ENCODE measurements at places on chromosomes 7 and 10.
A peak's percentile ranks its signal among the peaks of the same experiment; 100 is the strongest.

- DNase-seq = no peak
Measured at GRCh38 chr7:128167042-128167701, 73.9 kb upstream of the LEP start.

GRCh38 chr10:27747096-27747451, 1.5 kb upstream of the MKX start:
- DNase-seq = no peak

DNA sequence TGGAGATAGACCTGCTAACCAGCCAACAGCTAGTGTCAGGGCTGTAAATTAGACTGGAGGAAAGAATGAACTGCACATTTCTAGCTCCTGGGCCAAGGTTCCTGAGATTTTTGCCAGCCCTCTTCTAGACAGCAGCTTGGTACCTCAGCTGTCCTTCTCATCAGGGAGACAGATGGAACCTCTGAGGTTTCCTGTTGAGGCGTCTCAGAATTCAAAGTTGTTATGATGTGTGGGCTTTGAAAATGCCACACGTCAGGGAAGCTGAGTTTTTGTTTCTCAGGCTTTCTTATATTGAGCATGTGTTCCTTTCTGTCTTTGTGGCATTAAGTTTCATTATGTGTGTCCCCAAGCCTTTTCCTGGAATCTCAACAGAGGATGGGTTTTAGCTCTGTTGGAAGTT, 736.6 kb downstream of the AUTS2 start:
- DNase-seq = no peak

- no peak for DNase-seq
Measured at GRCh38 chr7:131294553-131294952, 33.1 kb upstream of the MKLN1 start.

- DNase-seq = no peak
Measured at GRCh38 chr7:82317760-82318159, 125.8 kb downstream of the CACNA2D1 start.

GRCh38 chr7:129356176-129356575, 78.1 kb upstream of the STRIP2 start:
- DNase-seq = no peak

- DNase-seq = no peak
Measured at GRCh38 chr7:137546671-137547070, 203.1 kb upstream of the PTN start.

GRCh38 chr7:64753032-64753431, 41.2 kb upstream of the ZNF138 start:
- DNase-seq = no peak

GRCh38 chr10:78764436-78764835, 304.3 kb upstream of the ZMIZ1 start:
- DNase-seq = no peak

DNA sequence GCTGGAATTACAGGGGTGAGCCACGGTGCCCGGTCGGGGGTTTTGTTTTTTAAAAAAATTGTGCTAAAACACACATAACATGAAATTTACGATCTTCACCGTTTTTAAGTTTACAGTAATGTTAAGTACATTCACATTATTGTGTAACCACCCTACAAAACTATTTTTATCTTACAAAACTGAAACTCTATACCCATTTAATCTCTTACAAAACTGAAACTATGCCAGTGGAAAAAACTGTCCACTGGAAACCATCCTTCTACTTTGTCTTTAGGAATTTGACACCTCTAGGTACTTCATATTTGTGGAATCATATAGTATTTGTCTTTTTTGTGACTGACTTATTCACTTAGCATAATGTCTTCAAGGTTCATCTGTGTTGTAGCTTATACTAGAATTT, 1.0 kb upstream of the PSMC2 start:
- DNase-seq = no peak

DNA sequence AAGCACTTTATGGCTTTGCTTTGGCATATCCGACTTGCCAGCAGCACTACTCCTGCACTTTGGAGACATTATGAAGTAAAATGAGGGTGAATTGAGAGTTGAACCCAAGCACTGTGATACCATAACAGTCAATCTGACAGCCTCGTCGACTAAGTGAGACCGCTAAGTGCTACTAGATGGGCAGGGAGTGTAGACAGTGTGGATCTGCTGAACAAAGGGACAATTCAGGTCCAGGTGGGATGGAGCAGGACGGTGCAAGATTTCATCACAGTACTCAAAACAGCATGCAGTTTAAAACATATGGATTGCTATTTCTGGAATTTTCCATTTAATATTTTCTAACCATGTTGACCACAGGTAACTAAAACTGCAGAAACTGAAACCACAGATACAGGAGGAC, 20.8 kb upstream of the PRTFDC1 start:
- DNase-seq = no peak

DNA sequence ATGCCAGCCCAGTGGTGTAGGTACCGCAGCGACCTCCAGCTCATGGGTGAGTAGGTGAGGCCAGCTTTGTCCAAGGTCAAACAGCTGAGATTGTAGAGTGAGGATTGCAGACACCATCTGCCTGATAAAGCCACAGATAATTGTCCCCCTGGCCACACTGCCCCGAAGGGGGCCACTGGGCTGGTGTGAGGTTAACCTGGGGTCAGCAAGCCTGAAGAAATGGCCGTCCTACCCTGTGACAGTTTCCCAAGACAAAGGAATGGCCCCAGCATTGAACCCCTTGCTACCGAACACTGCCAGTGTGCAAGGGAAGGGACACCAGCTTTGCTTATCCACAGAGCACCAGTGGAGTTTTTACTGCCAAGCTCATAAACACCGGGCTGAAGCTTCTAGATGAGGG, 23.0 kb downstream of the ECHDC3 start:
- no peak for DNase-seq

GRCh38 chr10:48924988-48925387, 14.7 kb downstream of the LRRC18 start:
- DNase-seq = no peak

- DNase-seq = peak; percentile 1
Measured at GRCh38 chr7:73802459-73802858, 28.3 kb upstream of the CLDN4 start.
